NCI-H2107 (cell line): ENCODE measurements at places on chromosomes 12 and 14.
A peak's percentile ranks its signal among the peaks of the same experiment; 100 is the strongest.

GRCh38 chr12:106719879-106720278, 54.6 kb upstream of the RIC8B start:
- no peak for DNase-seq

GRCh38 chr12:50572760-50573159, 68.0 kb downstream of the DIP2B start:
- DNase-seq: no peak

DNA sequence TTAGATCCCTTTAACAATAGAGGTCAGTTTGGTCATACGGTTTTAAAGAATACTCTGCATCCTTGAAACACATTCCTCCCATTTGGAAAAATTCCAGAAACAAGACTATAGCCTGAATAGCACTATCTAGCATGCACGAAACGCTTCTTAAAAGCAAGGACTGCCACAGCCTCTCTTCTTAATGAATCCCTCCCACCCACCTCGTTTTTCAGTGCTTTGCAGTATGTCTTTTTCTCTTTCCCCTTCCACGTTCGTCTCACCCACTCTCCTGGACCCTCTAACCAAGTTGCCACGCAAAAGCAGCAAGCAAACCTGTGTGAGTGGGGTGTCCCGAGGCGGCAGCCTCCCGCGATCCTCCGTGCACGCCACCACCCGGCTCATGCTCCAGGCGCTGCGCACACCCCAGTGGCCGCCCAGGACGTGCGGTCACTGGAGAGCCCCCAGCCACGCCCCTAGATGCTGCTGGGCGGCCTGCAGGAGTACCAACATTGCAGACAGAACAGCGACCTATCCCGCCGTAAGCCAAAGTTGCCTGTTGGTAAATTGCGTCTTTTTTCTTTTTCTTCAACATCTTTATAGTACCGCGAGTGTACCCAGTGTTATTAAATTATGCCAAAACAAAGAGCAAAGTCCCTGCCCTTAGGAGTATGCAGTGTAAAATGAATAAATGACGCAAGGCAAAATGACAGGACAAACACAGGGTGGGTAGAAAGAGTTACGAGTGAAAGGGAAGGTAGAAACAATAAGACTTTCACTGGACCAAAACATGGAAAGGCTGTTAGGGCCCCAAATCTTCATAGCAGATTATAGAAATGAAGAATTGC, at the start of gene SLC38A4:
TSS of gene SLC38A4 (minus strand) at position 407 of the 824 bp plus-strand sequence. CDS start 32,926 bp downstream, outside the sequence.
- DNase-seq: no peak

DNA sequence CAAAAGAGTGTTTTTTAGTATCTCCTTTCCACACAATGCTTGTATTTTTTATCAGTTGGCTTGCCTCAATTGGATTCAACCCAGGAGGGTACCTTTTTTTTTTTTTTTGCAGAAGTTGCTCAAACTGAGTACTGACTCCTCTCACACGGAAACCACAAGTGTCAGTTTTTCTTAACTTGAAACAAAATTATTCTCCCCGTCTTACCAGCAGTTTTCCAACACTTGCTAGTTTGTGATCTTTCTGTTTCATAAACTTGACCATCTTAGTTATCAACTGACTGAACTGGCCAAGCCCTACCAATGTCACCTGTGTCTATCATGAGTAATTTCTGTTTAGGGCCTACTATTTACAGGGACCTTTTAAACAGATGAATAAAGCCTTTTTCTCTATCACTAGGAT, 34.1 kb upstream of the ITPR2 start:
- DNase-seq: no peak

- peak; percentile 59 for DNase-seq
Observed at GRCh38 chr14:70073924-70074566, 114.7 kb downstream of the SLC8A3 start.

- DNase-seq: no peak
Observed at GRCh38 chr14:70514168-70515069, 20.4 kb downstream of the ADAM20 start.

DNA sequence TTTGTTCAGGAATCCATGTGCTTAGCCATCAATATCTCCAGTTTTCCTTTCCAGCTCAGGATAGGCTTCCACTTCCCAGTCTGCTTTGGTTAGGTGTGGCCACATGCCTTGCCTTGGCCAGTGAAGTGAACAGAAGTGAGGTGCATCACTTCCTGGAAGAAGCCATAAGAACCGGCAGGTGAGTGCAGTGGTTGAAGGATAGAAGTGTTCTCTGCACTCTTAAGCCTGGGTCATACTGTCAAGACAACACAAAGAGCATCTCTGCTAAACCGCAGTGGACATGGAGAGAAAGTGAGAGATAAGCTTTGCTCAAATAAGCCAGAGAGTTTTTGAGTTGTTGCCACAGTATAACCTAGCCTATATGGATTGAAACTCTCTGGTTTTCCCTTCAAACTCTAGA, 11.4 kb downstream of the GNG2 start:
- DNase-seq: no peak

- no peak for DNase-seq
Observed at GRCh38 chr12:54032086-54032619, 697 bp upstream of the HOXC5 start.

DNA sequence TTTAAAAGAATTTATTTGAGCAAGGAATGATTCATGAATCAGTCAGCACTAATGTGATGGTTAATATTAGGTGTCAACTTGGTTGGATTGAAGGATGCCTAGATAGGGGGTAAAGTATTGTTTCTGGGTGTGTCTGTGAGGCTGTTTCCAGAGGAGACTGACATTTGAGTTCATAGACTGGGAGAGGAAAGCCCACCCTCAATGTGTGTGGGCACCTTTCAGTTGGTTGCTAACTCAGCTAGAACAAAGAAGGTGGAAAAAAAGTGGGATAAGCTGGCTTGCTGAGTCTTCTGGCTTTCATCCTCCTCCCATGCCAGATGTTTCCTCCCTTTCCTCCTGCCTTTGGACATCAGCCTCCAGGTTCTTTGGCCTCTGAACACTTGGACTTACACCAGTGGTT, 47.2 kb downstream of the TESPA1 start:
- DNase-seq: no peak

- DNase-seq: no peak
Observed at GRCh38 chr14:56198438-56198837, 80.2 kb downstream of the PELI2 start.

DNA sequence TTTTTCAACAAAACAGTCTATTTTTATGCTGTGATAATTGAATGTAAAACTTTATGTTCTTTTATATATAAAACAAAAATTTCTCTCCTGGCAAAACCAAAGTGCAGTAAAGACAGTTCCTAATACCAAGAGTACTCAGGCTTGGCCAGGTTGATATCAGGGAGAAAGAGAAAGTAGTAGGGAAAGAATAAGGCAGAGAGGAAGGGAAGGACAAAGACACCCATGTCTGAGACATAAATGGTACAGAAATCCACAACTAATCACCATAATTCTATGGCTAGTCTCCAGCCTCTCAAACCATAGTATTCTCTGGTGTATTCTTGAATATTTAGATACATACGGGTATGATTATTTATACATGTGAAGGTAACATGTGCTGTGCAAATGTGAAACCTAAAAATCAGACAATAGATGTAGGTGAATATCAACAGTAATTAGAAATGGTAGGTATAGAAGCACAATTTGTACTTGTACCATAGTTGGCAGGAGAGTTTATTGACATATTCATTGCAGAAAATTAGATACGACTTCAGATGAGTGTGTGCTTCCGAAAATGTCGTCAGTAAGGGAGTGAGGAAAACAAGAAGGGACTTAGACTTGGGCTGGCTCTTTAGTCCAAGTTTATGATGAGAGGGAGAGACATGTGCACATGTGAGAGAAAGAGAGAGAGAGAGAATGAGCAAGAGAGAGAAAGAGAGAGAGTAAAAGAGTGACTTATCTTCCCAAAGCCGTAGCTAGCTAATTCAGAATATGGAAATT, 230.8 kb upstream of the NPAS3 start:
- no peak for DNase-seq

DNA sequence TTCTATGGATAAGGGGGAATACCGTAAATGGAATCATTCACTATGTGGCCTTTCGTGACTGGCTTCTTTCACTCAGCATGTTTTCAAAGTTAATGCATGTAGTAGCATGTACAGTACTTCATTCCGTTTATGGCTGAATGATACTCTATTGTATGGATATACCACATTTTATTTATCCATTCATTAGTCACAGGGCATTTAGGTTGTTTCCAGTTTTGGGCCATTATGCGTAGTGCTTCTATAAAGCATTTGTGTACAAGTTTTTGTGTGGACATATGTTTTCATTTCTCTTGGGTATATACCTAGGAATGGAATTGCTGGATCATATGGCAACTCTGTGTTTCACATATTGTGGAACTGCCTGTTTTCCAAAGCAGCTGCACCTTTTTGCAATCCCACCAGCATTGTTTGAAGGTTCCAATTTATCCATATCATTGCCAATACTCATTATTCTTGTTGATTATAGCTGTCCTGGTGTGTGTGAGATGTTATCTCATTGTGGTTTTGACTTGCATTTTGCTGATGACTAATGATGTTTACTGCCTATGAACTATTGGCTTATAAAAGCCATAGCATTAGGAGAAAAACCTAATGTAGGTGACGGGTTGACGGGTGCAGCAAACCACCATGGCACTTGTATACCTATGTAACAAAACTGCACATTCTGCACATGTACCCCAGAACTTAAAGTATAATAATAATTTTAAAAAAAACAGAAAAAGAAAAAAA, 45.5 kb downstream of the ATF7IP start:
- no peak for DNase-seq

DNA sequence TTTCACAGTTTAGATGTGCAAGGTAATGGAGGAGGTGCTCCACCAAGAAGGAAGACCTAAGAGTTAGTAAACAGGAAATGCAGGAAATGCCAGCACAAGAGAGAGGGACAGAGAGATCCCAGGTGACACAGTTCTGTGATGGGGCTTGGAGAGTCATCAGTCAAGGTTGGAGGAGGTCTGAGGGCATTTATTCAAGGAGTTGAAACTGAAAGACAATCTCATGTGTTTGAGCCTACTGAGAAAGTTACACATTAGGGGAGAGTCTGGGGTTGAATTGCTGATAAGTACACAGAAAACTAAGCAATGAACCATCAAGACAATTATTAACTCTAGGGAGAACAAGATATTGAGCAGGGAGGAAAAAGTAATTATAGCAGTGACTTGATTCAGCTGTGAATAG, 138.5 kb downstream of the ANO6 start:
- no peak for DNase-seq

GRCh38 chr12:87302126-87302745, 727.0 kb downstream of the C12orf50 start:
- no peak for DNase-seq

- DNase-seq: no peak
Observed at GRCh38 chr12:124607681-124608425, 40.4 kb upstream of the NCOR2 start.

- DNase-seq: no peak
Observed at GRCh38 chr12:123149501-123150274, 1.2 kb downstream of the PITPNM2 start.

DNA sequence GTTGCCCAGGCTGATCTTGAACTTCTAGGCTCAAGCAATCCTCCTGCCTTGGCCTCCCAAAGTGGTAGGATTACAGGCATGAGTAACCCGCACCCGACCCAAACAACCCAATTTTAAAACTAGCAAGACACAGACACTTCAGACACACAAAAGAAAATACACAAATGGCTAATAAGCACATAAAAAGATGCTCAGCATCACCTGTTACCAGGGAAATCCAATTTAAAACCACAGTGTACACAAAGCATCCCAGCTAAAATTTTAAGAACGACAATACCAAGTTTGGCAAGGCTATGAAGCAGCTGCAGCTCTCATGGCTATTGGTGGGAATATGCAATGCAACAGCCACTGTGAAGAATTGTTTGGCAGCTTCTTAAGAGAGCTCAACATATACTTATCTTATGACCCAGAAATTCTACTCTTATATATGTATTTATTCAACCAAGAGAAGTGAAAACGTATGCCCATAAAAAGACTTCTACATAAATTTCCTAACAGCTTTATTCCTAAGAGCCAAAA, 42.0 kb downstream of the BDKRB1 start:
- no peak for DNase-seq

GRCh38 chr14:70988452-70988851, 81.2 kb downstream of the PCNX1 start:
- no peak for DNase-seq

GRCh38 chr14:83164016-83164415, 1630.4 kb upstream of the SEL1L start:
- DNase-seq: no peak

DNA sequence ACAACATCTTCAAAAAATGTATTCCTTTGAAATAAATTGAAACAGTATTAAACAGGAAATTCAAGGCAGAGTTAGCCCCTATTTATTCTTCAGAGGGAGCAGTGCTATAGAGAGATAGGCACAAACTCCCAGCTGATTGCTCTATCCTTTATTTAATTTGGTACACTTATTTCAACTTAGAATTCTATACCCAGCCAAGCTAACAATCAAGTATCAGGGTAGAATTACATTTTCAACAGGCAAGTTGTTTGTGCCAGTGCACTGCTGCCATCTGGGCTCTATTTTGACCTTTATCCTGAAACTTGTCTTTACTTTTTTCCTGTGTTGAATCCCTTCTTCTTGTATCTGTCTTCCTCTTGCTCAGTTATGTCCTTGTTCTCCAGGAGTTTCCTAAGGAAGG, 159.2 kb downstream of the STXBP6 start:
- DNase-seq: no peak

DNA sequence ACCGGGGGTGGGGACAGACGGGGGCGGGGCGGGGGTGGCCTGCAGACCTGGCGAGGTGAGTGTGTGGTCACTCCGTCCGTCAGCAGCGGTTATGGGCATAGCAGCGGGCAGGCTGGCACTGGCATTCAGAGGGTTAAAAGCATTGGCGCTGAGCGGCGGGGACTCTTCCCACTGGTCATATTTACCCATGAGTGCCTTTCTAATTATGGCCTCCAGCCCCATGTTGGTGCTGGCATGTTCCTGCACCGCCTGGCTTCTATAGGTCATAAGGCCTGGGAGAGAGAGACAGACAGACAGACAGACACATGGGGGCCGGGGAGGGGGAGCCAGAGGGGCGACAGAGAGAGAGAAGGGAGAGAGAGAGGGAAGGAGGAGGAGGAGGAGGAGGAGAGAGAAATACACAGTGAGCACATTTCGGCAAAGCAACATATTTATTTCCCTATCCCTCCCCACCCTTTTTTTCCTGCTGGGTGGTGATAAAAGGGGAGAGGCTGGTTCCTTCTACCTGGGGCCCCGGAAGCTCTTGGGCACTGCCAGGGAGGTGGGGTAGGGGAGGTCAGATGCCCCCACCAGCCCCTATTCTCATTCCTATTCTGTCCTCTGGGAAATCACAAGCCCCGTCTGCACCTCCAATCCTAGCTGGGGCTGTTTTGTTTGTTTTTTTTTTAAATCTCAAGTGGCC, 32.6 kb downstream of the RFLNA start:
- DNase-seq: no peak

- no peak for DNase-seq
Observed at GRCh38 chr12:45994736-45995135, 4.4 kb upstream of the SCAF11 start.

DNA sequence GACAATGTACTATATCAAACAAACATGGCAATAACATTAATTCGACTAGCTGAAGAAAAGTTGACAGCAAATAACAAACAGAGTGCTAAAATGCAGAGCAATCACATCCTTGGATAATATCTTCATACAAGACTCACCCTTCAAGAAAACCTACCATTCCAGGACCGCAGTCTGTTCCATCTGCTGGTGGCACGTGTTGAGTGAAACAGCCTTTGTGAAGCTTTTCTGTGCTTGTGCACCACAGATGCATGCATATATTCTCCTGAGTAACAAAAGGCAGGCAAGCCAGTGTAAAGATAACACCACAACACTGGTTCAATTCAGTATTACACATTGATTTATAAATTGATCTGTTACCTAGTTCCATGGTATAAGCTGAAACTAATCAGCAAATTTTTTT, 89.3 kb downstream of the ADAMTS20 start:
- no peak for DNase-seq

- no peak for DNase-seq
Observed at GRCh38 chr12:115402443-115403180, 718.6 kb upstream of the TBX3 start.
